AML-193 (cell line): ENCODE measurements at places on chromosomes 13 and 19.

GRCh38 chr19:38869160-38869835, 8.8 kb downstream of the RINL start:
- DNase-seq: peak; percentile 23

DNA sequence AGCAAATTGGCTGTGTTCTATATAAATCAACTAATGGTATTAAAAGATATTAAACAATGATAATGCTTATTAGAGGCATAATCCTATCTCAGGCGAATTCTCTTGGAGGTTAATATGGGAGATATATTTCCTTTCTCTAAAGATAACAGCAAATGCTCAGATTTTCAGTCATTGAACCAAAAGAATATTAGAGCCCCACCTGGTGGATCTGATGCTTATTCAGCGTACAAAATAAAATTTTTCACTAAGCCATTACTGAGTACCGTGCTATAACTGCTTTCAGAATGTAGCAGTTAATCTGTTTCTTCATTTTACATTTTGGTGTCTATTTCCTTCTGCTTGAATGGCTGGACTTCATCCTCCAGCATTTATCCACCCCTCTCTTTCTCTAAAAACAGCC, 143.3 kb upstream of the IPO5 start:
- peak; percentile 3 for DNase-seq

- DNase-seq: peak; percentile 80
Observed at GRCh38 chr13:31485651-31486051, 253.7 kb upstream of the RXFP2 start.

DNA sequence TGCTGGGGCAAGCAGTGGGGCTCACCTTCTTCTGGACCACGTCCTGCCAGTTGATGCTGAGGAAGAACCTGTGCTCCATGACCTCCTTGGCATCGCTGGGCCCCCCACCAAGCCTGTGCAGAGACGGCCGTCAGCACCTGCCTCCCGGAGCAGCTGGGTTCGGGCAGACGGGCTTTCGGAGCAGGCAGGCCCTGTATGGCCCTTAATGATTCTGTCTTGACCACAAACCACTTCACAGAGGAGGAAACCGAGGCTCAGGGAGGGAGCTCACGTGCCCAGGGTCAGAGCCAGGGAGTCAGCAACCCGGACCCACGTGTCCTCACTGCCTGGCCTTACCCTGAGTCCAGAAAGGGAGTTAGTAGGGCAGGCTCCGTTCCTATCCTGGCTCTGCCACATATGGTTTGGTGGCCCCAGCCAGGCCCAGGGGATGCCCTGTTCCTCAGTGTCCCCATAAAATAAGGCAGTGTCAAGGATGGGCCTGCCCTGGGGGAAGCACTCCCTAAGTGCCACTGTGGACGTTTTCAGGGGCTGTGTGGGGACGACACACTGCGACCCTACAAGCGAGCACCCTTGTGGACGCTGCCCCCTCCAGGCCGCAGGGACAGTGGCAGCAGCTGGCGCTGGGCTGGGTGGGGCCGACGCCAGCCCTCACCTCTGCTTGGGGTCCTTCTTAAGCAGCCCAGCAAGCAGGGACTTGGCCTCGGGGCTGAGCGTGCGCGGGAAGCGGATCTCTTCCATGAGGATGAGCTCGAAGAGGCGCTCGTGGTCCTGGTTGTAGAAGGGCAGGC, 8.9 kb upstream of the CCNP start:
- DNase-seq: no peak

DNA sequence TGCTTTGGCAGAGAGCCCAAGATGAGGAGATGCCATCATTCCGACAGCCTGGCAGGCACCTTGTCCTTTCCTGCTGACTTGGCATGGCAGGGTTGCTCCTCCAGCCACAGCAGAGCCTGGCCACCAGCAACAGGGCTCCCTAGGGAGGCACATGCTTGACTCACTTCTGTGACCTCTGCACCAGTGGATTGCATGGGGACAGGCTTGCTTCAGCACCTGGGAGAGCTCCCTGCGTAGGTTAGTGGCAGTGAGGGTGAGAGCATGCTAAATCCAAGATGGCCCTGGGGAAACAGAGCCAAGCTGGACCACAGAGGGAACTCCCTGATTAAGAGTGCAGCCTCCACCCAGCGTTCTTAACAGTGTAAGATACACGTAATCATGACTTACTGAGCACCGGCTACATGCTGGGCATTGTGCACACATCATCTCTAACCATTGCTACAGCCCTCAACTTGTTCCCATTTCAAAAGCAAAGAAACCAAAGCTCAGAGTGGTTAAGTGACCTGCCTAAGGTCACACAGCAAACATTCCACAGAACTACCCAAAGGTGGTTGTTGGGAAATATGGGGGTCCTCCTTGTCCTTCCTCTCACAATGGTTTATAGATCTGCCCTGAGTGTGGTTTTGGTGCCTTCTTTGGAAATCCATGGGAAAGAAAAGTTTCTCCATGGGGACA, 116.6 kb upstream of the UQCRFS1 start:
- DNase-seq: no peak

- no peak for DNase-seq
Observed at GRCh38 chr13:97875911-97876310, 77.6 kb upstream of the IPO5 start.

DNA sequence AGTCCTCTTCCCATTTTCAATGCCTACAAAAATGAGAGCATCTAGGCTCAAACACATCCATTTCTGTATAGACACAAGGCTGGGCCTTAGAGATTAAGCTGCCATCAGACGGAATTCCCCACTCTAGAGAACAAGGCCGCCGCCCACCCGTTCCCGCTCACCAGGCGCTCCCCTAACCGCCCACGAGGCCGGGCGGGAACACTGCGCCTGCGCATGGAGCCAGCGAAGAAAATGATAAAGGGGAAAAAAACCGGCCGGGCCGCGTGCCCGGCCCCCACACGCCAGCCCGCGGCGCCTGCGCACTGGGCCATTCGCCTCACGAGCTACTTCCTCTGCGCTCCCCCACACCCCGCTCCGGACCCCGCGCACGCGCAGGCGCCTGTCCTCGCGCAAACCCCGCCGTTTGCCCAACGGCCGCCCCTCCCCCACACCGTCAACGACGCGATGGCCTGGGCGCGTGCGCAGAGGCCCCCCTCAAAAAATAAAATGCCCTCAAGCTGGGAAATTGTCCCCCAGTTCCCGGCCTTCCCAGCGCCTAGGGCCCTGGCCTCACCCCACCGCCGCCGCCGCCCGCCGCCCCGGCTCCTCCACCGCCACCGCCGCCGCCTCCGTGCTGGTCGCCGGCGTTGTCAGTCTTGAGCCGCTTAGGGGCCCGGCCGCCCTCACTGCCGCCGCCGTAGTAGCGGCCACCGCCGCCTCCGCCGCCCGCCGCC, 483 bp downstream of the HNRNPL start:
- peak; percentile 91 for DNase-seq

- DNase-seq: peak; percentile 27
Observed at GRCh38 chr13:97434397-97435201, 630 bp downstream of the RAP2A start.

DNA sequence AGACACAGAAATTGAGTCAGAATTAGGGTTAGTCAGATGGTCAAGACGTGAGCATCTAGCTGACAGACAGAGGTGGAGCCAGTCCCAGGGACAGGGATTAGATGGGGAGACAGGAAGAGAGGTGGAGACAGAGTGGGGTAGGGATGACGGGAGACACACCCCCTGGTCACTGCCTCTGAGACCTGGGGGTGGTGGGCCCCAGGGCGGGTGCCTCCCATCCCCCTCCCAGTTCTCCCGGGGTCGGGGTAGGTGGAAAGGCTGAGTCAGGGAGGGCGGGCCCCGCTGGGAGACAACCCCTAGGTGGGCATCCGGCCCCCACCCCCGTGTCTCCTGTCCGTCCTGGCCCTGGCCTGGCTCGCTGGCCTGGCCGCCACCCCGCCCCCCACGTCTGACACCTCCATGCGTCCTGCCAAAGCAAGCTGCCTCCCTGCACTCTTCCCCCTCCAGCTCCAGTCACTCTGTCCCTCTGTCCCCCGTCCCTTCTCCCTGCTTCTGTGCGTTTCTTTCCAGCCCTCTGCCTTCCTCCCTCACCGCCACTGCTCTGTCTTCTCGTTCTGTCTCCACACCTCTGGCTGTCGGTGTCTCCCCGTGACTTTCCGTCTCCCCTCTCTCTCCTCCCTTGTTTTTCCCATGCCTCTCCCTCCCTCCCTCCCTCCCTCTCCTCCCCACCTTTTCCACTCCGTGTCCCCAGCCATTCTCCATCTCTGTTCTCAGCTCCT, 15.1 kb downstream of the CCDC97 start:
- DNase-seq: no peak

DNA sequence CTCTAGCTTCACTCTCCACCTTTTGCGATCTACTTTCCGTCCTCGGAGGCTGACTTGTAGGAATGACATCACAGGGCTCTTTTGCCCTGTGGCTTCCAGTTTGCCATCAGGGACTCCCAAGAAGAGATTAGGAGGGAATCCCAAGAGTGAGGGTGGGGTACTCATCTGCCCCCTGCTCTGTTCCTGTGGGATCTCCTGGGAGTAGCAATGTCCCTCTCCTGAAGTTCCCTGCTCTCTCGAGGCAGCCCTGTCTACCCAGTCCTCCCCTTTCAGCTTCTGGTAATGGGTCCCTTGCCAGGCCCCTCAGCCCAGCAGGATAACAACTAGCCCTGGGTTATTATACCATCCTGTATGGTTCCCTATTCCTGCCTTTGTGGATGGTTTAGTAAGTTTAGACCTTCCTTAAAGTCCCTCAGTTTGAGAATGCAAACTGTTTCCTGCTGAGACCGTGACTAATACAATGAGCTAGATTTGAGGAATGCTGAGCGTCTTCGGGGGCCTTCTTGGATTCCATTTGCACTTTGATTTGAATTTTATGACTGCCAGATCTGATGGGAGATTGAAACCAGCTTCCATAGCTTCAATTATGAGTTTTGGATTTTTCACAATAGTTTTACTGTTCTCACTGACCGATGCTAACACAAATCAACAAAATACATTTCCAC, 73.7 kb upstream of the IPO5 start:
- DNase-seq: no peak

DNA sequence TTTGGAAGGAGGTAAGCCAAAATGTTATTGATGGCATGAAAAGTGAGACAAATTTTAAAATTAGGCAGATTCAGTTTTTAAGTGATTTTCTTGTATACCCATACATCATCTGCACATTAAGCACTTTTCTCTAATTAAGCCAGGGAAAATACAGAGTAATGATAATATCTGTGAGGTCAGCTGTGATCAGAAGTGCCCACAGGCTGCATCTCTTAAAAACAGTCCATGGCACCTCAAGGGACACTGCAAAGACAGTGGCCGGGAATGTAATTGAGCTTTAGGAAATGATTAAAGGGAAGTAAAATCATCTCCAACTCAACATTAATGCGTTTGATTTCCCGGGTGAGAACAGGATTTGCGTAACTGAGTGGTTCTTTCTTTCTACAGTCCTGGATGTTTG, 2.0 kb downstream of the COL4A1 start:
- no peak for DNase-seq

- no peak for DNase-seq
Observed at GRCh38 chr13:112330479-112331381, 45.4 kb upstream of the SPACA7 start.

GRCh38 chr13:59364641-59365085, 799.1 kb downstream of the DIAPH3 start:
- DNase-seq: no peak

DNA sequence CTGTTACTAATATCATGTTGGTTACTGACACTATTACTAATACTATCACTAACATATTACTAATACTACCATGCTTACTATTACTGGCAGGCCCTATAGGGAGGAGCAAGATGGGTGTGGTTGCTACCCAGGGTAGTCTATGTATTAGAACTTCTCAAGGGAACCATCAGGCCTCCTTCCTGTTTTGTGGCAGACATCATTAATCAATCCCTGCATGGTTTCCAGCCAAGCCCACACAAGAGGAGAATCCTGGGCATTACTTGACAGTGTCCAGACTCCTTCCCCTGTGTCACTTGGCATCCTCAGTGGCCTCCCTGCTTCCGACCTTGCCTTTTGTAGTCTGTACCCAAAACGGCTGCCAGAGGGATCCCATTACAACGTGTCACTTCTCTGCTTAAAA, 8.9 kb downstream of the HAS1 start:
- DNase-seq: peak; percentile 16

- DNase-seq: no peak
Observed at GRCh38 chr19:31908496-31909225, 436.7 kb upstream of the ZNF507 start.

DNA sequence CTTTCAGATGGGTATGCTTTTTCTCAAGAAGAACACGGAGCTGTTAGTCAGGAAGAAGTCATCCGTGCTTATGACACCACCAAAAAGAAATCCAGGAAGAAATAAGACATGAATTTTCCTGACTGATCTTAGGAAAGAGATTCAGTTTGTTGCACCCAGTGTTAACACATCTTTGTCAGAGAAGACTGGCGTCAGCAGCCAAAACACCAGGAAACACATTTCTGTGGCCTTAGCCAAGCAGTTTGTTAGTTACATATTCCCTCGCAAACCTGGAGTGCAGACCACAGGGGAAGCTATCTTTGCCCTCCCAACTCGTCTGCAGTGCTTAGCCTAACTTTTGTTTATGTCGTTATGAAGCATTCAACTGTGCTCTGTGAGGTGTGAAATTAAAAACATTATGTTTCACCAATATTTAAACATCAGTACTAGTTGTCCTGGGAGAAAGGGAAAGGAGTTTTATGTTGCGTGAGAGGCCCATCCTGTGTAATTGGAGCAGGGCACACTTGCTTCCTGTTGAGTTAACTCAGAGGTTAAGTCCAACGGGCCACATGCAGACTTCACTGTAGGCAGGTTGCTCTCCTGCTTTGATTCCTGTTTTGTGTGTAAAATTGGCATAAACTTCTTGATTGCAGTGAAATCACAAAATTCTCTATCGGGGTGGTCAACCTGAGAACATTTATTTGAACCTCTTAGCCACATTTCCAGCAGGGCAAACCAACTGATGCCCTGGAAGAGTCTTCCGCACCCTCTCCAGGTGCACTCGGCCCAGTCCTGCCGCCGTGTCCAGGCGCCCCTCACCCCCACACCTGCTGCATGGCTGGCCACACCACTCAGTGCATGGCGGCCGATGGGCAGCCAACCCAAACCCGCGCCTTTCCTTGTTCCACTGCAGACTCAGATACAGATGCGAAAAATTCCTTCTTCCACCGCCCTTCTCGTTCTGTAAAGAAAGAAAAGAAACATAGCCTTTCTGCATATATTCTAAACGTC, 31.6 kb downstream of the SHISA2 start:
- no peak for DNase-seq

DNA sequence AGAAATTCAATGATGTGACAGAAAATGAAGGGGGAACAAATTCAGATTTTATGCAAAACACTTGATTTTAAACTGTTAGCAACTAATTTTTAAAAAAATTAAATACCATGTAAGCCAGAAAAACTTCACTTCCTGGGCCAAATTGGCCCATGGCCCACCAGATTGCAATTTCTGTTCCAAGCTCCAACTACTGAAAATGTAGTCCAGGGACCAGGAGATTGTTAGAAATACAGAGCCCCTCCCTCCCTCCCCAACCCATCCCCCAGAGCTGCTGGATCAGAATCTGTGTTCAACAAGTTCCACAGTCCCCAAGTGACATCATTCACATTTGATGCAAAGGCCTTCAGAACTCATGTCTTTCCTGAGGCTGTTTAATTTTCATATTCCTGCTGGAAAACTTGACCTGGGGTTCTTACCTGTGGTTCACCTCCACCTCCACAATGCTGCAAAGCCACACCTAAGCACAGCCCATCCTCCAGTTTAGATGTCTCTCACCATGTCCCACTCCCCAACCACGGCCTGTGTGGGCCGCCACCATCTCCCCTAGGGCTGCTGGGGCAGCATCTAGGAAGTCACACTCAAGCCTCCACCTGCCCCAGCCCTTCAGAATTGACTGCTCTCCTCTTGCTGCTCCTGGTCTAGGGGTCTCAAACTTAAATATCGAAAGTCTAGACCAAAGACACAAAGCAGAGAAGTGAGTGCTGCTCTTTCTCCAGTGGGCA, 482.0 kb downstream of the UQCRFS1 start:
- no peak for DNase-seq
